ENCODE measurements at places on chromosomes 3 and 15. TPM values are rescaled to one million over a fixed set of nuclear protein-coding genes. Genes with fewer than 3 reads are reported as not detected.

The IQCF5 gene
- total RNA-seq: not detected

The SNTN gene
- not detected for total RNA-seq

The ALG1L2 gene
- total RNA-seq: not detected

The NEK10 gene
- total RNA-seq: not detected

The GRAMD1C gene
- total RNA-seq: 1.4 TPM

The ITIH3 gene
- not detected for total RNA-seq

The CPA3 gene
- total RNA-seq: not detected

The UTS2B gene
- not detected for total RNA-seq

The TMCO5A gene
- total RNA-seq: not detected

The GPR27 gene
- 0.63 TPM for total RNA-seq

The CSTA gene
- total RNA-seq: 1,557 TPM

The SUCNR1 gene
- not detected for total RNA-seq

The CSPG4 gene
- 73.2 TPM for total RNA-seq

The IMPG2 gene
- total RNA-seq: 0.05 TPM

The ZNF774 gene
- 1.5 TPM for total RNA-seq

The ITPKA gene
- total RNA-seq: 3.3 TPM

The LRRC31 gene
- not detected for total RNA-seq

The AADACL2 gene
- total RNA-seq: not detected

The CLRN1 gene
- total RNA-seq: not detected

The GOLGA8G gene
- total RNA-seq: not detected

The SORD gene
- 59.4 TPM for total RNA-seq

The PIERCE2 gene
- total RNA-seq: 0.51 TPM

The TRH gene
- total RNA-seq: not detected

The AHSG gene
- total RNA-seq: 0.28 TPM

The SPATA12 gene
- not detected for total RNA-seq

The DNAH1 gene
- 0.42 TPM for total RNA-seq

The ITIH1 gene
- total RNA-seq: not detected
